HFFc6 (cell line): ENCODE measurements at places on chromosomes 4 and X. TPM values are rescaled to one million over a fixed set of nuclear protein-coding genes. Genes with fewer than 3 reads are reported as not detected.

GRCh38 chr4:104465619-104466018, 29.1 kb downstream of the CXXC4 start:
- no peak overlapping the region for H3K27ac ChIP-seq
- peaks cover 1% of the 10 kb centered on the region; the same call in 1 of the 2 replicates for H3K27me3 ChIP-seq
- no peak for DNase-seq
- H3K4me1 ChIP-seq: no peaks in the 10 kb centered on the region

DNA sequence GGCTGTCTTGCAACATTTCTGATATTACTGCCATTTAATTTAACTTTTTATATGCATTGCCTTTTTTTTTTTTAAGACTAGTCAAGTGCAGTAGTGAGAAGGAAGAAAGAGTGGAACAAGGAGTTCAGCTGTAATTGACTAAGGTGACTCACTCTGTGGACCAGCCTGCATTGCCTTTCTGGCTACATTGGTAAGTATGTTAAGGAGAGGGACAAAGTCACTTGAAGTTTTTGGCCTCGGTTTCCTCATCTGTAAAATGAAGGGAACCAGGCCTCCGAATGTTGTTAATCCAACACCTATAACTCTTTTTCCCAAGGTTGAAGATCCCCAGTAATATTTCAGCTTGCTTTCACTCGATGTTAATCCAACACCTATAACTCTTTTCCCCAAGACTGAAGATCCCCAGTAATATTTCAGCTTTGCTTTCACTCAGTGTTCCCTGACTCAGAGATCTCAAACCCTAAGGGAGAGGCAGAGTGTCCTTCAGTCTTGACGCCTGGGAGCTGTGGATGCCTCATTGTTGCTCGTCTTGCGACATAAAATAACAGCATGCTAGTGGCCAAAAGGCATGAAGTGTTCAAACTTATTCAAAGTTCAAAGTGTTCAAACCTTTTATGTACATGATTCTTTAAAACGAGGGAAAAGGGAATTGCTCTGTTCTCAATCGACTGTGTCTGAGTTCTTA, 102.0 kb downstream of the SORBS2 start:
- H3K27me3 ChIP-seq: peaks cover 2% of the 10 kb centered on the region
- H3K36me3 ChIP-seq: no peaks in the 10 kb centered on the region
- H3K4me1 ChIP-seq: peaks cover 47% of the 10 kb centered on the region
- no peak overlapping the region for H3K4me3 ChIP-seq

GRCh38 chrX:130111220-130112154, 1.2 kb upstream of the ELF4 start:
- H3K4me1 ChIP-seq: peaks cover 49% of the 10 kb centered on the region
- DNase-seq: no peak
- no peaks in the 10 kb centered on the region for H3K36me3 ChIP-seq
- peak overlapping the region; percentile 64 for H3K4me3 ChIP-seq

- H3K36me3 ChIP-seq: peaks cover 36% of the 10 kb centered on the region
- H3K27me3 ChIP-seq: peaks cover 2% of the 10 kb centered on the region; the same call in 1 of the 2 replicates
- peak overlapping the region; percentile 28; the same call in 1 of the 2 replicates for H3K27ac ChIP-seq
- DNase-seq: no peak
- H3K4me3 ChIP-seq: no peak overlapping the region
- H3K4me1 ChIP-seq: peaks cover 43% of the 10 kb centered on the region
Observed at GRCh38 chr4:55438314-55438713, 42.6 kb downstream of the TMEM165 start.

Gene TRAM1L1
- total RNA-seq: 0.16 TPM in 1 of 3 replicates, not detected in the others
